ENCODE measurements at places on chromosomes 5 and 9.

DNA sequence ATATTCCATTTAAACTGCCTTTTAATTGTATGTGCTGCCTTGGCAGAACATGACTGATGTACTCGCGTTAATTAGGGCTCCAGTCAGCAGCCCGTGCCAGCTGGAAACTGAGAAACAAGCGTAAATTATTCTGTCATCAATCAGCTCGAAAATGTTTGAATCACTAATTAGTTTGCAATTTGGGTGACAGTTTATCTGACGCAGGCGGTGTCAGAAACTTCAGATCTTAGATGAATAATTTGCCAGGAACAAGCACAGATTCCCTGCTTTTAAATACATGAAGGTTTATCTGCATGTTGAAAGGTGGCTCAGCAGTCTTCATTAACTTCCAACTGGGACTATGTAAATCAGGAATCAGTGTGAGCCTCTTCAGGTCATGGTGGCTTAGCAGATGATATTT is 176.0 kb upstream of the TLE4 start:
- DNase-seq, result no peak

DNA sequence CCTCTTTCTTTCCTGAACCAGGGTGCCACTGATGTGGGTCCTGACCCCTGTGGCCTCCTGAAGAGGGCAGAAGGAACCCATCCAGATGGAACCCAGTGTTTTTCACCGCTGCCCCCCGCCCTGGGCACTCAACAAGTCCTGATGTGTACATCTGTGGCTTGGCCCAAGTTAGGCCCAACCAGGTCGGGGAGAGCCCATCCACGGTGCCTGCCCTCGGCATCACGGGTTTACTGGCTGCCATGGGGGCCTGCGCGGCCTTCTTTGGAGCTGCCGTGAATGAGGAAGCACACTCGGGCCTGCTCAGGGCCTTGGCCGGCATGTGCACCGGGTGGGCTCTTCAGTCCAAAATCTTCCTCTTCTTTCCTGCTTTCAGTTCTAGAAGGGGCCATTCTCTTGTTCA is 5.8 kb downstream of the ECSCR start:
- DNase-seq, result no peak

- DNase-seq, result no peak
Observed at GRCh38 chr5:44809956-44810420, 1.2 kb downstream of the MRPS30 start.

DNA sequence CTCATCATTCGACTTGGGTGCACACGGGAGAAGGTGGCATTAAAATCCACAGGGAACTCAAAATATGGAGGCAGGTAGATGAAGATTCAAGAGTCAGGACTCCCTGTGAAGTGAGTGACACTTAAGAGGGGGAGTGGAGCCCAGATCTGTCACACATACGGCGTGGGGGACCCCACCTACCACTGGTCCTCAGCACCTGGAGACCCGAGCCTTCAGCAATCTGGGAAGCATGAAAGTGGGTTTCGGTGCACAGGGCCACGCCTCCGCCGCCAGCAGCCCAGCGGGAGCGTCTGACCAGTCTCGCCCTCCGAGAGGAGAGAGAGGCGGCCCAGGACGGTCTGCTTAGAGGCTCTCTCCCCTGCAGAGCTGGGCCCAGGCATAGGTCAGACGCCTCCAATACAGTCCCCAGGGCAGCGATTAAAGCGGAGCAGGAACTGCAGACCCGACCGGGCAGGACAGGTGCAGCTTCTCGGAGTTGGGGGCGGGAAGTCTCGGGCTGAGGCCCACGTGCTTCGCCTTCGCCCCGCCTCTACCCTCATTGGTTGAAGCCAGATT is 639 bp upstream of the SLC2A8 start:
- no peak for DNase-seq

GRCh38 chr5:149782018-149782894 is 52.1 kb downstream of the PPARGC1B start:
- peak; percentile 36 for DNase-seq

GRCh38 chr5:598564-598890 is 13.6 kb upstream of the CEP72 start:
- no peak for DNase-seq

- no peak for DNase-seq
Observed at GRCh38 chr5:160311491-160312133, 752 bp downstream of the CCNJL start.

DNA sequence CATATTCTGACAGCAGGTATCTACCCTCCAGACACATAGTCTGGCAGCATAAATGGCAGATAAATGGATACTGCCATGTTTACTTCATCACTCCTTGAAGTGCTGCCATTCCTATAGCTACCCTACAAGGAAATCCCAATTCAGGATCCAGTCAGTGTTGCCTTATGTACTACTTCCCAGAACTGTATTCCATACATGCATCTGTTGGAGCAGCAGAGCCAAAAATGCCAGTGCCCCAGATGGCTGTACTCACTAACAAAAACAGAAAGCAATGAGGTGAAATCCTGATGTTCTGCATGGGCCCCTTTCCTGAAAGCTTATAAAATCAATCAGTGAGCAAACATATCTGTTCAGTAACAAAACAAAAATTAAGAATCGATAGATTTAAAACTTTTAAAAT is 490.0 kb upstream of the COX7C start:
- DNase-seq, result no peak

GRCh38 chr5:122107016-122107415 is 22.3 kb upstream of the ZNF474 start:
- DNase-seq, result no peak

- no peak for DNase-seq
Observed at GRCh38 chr5:65391591-65391990, 90.1 kb downstream of the ADAMTS6 start.

- no peak for DNase-seq
Observed at GRCh38 chr5:24059006-24059405, 551.6 kb downstream of the PRDM9 start.

DNA sequence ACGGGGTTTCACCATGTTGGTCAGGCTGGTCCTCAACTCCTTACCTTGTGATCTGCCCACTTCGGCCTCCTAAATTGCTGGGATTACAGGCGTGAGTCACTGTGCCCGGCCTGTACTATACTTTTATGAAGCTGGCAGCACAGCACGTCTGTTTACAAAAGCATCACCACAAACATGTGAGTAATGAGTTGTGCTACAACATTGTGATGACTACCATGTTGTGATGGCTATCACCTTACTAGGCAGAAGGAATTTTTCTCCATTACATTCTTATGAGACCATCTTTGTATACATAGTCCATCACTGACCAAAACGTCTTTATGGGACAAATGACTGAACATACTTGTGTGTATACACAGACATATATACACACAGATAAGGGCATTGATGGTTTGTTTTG is 1019.0 kb downstream of the CDH18 start:
- DNase-seq, result no peak

- no peak for DNase-seq
Observed at GRCh38 chr5:150507474-150508276, at the start of gene NDST1. Gene NDST1, plus strand, starts transcription at chr5:150508131. Its CDS starts 13,124 bp downstream, at chr5:150521255.

DNA sequence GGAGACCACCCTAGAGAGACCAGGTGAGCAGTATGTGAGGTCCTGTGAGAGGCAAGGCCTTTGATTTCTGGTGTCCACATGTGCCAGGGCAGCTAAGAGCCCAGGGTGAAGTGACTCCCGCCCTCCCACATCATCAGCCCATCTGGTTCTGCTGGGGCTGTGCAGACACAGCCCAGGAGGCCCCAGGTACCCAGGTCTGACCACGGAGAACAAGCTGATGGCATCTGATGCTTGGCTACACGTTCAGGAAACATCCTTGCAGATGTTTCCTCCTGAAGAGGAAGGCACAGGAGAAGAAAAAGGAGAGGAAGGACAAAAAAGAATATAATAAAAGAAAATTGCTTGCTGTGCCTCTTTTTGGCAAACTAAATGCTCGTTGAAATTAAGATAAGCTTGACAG is 225.8 kb downstream of the PAX5 start:
- DNase-seq, result no peak

DNA sequence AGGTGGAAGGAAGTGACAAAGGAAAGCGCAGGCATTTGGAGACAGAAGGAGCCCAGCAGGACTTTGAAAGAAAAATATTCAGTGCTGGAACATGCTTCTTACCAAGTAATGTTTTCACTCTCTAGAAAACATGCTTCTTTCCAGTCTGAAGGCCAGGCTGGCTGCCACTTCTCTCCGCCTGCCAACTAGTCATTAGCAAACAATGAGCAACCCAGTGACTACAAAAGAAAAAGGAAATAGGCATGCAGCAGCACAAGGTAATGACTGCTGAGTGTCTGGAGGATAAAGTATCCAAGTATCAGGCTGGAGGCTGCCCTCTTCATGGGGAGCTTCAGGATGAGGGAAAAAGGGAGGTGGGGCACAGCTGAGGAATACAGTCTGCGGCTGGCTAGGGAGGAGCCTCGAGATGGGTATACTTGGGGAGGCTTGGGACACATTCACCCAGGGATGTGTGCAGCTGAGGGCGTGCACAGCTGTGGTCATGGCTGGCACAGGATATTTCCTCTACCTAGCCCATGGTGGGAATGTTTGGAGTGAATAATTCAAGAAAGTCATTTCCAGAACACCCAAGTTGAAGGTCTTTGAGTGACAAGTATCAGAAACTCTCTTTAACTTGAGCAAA is 161.5 kb upstream of the KIF2A start:
- no peak for DNase-seq

DNA sequence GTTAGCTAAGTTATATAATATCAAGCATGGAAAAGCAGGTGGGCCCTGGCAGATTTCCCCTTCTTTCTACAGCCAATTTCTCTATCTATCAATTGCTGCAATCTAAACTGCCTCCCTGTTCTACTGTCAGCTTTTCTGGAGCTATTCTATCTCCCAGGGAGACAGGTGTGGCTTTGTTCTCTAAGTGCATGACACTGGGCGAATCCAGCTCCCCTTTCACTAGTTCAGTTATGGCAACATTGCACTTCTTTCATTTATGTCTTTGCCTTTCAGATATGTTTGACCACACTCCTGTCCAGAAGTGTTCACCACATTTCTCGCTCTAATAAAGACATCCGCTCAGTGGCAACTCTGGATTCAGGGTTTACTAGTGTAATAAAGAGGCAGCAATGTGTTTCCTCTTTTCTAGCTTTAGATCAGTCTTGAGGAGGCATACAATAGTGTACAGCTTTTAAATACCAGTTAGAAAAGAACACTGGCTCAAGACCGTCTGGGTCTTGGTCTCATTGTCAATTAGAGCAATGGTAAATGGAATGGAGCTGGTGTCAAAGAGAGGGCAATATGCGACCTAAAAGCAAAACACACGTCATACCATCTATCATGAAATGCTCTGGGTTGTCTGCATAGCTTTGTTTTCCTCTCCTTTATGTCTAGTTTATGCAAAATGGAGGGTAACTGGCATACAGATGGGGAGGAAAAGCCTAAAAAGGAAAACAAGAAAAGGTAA is 197.0 kb downstream of the SLF1 start:
- DNase-seq, result no peak

DNA sequence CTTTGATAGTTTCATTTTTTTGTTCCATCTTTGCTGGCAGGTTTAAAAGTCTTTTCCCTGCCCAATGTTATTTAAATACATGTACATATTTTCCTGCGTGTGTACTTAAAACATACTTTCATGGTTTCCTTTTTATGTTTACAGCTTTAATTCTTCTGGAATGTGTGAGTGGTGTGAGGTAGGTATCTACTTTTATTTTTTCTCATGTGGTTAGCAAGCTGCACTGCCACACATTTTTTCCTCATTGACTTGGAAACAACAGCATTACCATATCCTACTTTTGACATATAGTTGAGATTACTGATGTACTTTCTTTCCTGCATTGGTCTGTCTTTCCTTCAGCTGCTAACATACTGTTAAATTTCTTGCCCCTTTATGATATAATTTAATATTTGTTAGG is 51.4 kb upstream of the COL15A1 start:
- DNase-seq, result no peak

All from hematopoietic multipotent progenitor cell treated with erythropoietin and hydrocortisone succinate and interleukin-3 and kit ligand, for 6 days (in vitro differentiated cells).